ENCODE measurements at places on chromosomes 3 and 15.

GRCh38 chr3:54985856-54986255 lies 58.0 kb upstream of the LRTM1 start:
- DNase-seq: no peak

DNA sequence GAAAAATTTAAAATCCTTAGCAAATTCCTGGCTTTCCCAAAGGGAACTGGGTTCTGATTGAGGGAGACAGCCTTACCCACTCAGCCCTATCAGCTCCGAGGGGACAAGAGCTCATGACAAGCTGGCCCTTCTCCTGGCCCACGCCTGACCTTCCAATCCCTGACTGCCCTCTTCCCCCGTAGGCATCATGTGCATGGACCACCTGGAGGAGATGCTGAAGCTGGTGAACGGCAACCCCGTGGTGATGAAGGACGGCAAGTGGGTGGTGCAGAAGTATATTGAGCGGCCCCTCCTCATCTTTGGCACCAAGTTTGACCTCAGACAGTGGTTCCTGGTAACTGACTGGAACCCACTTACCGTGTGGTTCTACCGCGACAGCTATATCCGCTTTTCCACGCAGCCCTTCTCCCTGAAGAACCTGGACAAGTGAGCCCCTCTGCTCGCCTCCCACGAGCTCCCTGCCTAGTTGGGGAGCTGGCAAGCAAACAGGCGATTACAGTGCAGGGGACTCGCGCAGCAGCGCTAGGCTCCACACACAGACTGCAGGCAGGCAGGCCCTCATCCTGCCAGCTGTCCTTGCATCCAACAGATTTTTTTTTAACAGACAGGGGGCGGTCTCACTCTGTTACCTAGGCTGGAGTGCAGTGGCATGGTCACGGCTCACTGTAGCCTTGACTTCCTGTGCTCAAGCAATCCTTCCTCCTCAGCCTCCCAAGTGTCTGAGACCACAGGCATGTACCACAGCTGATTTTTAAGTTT lies 16.8 kb downstream of the RPUSD3 start:
- no peak for DNase-seq

- DNase-seq: no peak
These were observed 63.3 kb downstream of the MYO1E start for GRCh38 chr15:59309405-59309804.

GRCh38 chr3:150062492-150062891 lies 91.8 kb upstream of the PFN2 start:
- no peak for DNase-seq

DNA sequence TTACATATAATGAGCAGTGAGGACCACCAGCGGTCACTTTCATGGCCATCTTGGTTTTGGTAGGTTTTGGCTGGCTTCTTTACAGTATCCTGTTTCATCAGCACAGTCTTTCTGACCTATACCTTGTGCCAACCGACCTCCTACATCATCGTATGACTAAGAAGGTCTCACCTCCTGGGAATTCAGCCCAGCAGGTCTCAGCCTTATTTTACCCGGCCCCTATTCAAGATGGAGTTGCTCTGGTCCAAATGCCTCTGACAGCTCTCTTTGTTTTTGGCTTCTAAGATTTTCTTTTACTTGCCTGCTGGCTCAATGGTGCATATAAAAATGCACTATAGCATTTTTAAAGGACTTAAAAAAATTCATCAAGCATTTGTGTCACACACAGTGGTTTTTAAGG lies 3.2 kb upstream of the MME start:
- DNase-seq: no peak

DNA sequence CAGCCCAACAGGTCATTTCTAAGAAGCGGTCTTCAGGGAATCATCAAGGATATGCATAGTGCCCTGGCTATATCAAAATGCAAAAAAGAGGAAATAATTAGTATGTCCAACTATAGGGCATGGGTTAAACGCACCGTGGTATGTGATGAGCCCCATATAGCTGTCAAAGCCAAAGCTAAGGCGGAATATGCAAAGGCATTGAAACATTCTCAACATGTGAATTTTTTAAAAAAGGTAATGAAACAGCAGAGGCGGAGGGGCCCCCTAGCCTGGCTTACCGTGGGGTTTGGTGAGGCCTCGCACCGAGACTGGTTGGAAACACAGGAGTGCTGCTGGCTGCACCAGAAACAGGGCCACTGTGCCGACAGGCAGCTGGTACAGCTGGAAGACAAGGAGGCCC lies 23.2 kb downstream of the PLXND1 start:
- DNase-seq: no peak

GRCh38 chr3:142268426-142268825 lies 43.0 kb upstream of the GK5 start:
- DNase-seq: peak; percentile 37

GRCh38 chr3:59995563-59995962 lies 945.7 kb upstream of the CFAP20DC start:
- DNase-seq: no peak

- no peak for DNase-seq
These were observed 114.9 kb downstream of the SV2B start for GRCh38 chr15:91214675-91215590.

Data from renal pelvis (tissue), 12 donors.